ENCODE measurements at places on chromosomes 5 and 9.

- no peak for DNase-seq
Measured at GRCh38 chr5:17056141-17056631, 120.1 kb upstream of the MYO10 start.

GRCh38 chr9:111917980-111918379 lies 21.4 kb downstream of the UGCG start:
- DNase-seq: no peak

- no peak for DNase-seq
Measured at GRCh38 chr5:125005266-125005665, 258.8 kb upstream of the ZNF608 start.

GRCh38 chr9:76600007-76600615 lies 141.1 kb downstream of the GCNT1 start:
- DNase-seq: no peak

GRCh38 chr5:72221099-72221498 lies 98.9 kb downstream of the MRPS27 start:
- DNase-seq: no peak

- peak; percentile 30 for DNase-seq
Measured at GRCh38 chr5:42756606-42757601, at the start of gene CCDC152. Gene CCDC152, plus strand, starts transcription at chr5:42756818. Its CDS starts 2,304 bp downstream, at chr5:42759122.

GRCh38 chr5:54905246-54905795 lies 80.1 kb downstream of the ESM1 start:
- DNase-seq: no peak

GRCh38 chr5:54577528-54577927 lies 60.0 kb downstream of the SNX18 start:
- no peak for DNase-seq

DNA sequence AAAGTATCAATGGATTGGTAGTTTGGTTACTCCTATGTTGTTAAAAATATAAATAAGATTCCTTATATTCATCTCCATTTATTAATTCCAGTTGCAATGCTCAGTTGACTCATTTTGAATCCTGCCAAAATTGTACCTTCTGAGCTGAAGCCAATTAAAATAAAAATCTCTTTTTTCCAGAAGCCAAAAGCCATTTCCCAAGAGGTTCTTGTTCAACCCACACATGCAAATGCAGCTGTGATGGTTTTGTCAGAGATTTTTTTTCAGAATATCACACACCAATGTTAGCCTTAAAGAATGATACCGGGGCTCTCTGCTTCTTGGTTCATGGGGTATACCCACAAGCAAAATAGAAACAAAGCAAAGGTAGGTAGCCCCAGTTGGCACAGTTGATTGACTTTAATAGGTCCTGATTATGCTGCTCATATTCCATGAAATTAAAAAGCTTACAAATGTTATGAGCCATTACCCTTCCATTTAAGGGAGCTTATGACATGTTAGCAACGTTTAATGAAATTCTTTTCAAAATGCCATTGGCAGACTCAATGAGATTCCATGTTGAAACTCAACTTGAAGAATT lies 208.0 kb downstream of the SGCD start:
- no peak for DNase-seq

GRCh38 chr9:14978022-14979000 lies 68.1 kb upstream of the FREM1 start:
- DNase-seq: no peak

DNA sequence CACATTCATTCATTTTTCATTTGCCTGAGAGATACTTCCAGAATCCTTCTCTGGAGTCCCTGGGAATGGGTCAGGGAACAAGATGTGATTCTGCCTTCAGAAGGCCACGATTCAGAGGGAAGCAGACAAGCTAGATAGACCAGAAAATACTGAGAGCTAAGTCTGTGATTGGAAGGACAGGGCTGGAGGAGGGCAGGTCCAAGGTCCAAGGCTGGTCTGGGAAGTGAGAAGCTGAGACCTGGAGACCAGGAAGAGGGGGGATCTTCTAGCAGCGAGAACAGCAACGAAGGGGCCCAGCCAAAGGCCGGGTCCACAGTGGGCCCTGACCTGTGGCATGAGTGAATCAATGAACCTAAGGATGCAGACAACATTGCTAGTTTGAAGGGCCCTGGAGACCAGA lies 4.1 kb upstream of the IER5L start:
- DNase-seq: no peak

- no peak for DNase-seq
Measured at GRCh38 chr5:169711551-169712225, 74.6 kb downstream of the DOCK2 start.

- DNase-seq: no peak
Measured at GRCh38 chr9:89323390-89323789, 5.1 kb downstream of the SECISBP2 start.

DNA sequence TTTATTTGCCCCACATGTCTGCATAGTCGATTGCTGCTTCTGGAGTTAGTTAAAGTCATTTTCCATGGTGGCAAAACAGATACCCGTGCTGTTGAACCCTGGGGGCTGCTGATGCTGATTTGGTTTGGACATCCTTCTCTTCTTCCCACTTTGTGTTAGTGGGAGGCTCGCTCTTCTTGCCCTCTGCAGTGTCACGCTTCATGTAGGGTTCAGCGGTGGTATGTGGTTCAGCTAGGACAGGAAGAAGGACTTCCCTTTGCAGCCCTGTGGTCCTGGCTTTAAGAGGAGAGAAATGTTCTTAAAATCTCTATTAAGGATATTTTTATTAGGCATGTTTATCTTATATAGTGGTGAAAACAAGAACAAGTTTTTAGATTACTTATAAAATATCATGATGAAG lies 36.2 kb downstream of the SLC36A1 start:
- DNase-seq: no peak

GRCh38 chr5:91840412-91840811 lies 457.3 kb upstream of the ARRDC3 start:
- no peak for DNase-seq

GRCh38 chr5:16819522-16820167 lies 116.4 kb downstream of the MYO10 start:
- DNase-seq: no peak

DNA sequence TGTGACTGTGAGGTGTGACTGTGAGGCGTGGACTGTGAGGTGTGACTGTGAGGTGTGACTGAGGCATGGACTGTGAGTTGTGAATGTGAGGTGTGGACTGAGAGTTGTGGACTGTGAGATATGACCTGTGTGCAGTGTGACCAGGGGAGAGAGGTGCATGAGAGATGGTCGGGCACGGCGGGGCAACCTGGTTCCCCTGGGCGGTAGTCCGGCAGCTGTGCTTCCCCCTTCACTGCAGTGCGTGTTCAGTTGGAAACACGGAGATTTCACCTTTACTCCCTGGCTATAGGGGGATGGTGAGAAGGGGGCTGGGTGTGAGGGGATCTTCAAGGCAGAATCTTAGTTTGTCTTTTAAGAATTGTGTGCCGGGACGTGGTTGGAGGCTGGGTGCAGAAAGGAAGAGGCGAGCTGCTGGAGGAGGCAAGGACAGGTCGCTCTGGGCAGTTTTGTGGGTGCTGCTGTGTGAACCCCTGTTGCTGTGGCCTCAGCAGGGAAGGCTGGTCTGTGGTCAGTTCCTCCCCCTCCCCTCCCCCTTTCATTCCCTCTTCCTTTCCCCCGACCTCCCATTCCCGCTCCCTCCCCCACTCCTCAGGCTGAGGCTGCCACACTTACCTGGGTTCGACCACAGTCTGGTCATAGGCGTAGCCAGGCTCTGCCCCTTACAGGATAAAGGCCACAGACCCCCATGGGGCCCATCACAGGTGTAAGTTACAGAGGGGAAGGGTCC lies 39.3 kb downstream of the CEP72 start:
- DNase-seq: no peak

- no peak for DNase-seq
Measured at GRCh38 chr9:123034881-123035510, 1.5 kb downstream of the GPR21 start.

- DNase-seq: no peak
Measured at GRCh38 chr9:35044071-35044470, 28.4 kb downstream of the VCP start.

DNA sequence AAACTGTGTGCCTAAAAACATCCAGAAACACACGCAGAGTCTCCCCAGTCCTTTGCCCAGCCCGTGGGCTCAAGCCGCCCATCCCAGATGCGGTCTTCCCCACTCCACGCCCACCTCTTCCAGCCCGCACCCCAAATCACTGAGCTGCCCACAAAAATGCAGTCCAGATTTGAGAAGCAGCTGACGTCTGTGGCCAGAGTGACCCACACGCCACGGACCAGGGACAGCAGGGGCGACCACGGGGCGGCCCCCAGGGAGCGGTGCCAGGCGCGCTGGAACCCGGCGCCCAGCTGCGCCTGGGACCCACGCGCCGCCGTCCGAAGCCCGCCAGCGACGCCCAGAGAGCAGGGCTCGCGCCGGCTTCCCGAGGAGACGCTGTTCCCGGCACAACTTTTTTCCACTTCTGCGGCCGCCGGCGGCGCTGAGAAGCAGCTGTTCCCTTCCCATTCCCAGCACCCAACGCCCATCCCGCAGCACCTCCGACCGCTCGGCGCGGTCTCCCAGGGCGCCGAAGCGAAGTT lies 674 bp downstream of the LHFPL2 start:
- no peak for DNase-seq

GRCh38 chr9:8655071-8655470 lies 855.5 kb upstream of the DMAC1 start:
- no peak for DNase-seq

GRCh38 chr5:117201001-117201400 lies 626.4 kb upstream of the SEMA6A start:
- no peak for DNase-seq

- no peak for DNase-seq
Measured at GRCh38 chr5:162512935-162513565, 445.5 kb downstream of the GABRG2 start.

GRCh38 chr5:16028708-16029107 lies 150.9 kb downstream of the MARCHF11 start:
- no peak for DNase-seq

DNA sequence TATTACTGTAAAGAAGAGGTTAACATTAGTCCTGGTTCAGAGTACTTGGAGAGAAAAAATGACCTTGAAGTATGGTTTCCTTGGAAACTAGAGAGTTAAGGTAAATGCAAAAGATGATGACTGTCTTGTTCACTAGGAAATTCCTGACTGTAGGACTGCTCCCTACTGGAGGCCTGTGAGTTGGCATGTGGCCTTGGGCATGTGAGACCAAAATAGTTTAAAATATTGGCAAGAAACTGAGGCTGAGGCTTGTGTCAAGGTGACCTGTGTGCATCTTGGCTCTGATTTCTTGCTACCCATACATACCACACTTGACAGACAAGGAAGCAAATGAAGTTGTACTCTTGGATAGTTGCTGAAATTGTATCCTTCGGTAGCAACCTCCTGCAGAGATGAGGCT lies 96.5 kb downstream of the TARS1 start:
- no peak for DNase-seq

DNA sequence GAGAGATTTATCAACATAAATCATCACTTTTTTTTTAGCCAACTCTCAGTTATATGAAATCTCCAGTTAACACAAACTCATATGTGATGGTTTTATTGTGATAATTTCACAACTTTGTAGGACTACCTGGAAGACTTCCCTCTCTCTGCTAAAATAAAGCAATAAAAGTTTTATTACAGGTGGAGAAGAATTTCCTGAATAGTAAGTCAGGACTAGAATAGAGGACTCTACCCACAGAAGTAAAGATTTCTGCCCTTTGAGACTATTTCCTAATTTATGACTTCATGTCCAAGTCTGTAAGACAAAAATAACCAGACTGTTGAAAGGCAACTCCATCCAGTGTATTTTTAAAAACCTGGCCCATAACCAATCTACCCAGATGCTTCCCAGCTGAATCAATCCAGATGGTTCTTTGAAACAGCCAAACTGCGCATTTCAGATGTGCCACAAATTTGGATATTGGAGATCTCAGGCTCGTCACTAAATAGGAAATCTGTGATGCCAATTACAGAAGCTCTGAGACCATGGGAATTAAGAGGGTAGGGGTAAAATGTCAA lies 234.0 kb upstream of the NMUR2 start:
- no peak for DNase-seq

- no peak for DNase-seq
Measured at GRCh38 chr5:61274511-61274911, 57.5 kb upstream of the ZSWIM6 start.

GRCh38 chr9:84969084-84969483 lies 299.6 kb downstream of the NTRK2 start:
- no peak for DNase-seq

GRCh38 chr5:67416986-67417385 lies 220.4 kb upstream of the CD180 start:
- no peak for DNase-seq

GRCh38 chr5:157860898-157861890 lies 2.2 kb upstream of the CLINT1 start:
- no peak for DNase-seq

- DNase-seq: no peak
Measured at GRCh38 chr5:96629774-96630173, 32.4 kb upstream of the CAST start.

DNA sequence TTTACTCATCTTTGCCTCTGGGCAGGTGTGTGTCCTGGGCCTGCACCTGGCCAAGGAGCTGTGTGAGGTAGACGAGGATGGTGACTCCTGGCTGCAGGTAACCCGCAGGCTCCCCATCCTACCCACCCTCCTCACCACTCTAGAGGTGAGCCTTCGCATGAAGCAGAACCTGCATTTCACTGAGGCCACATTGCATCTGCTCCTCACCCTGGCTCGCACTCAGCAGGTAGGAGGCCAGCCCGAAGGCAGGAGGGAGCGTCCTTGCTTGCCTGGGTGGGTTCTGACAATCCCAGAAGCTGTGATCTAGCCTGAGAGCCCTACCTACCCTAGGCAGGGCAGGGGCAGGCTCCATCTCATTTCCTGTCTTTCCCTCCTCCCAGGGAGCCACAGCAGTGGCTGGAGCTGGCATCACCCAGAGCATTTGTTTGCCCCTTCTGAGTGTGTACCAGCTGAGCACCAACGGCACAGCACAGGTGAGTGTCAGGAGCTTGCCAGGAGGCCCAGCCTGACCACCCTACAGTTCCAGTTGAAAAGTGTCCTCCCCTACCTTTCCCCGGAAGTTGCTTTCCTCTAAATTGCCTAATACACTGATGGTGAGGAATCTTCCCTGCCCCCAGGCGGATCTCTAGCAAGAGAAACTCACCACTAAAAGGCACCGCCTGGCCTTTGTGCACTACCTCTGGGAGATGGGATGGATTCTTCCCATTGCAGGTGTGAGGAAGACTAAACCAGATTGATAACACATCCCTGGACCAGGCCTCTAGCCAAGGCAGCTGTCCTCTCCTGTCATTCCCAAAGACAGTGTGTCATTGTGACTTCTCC lies 26.4 kb downstream of the SH3GLB2 start:
- no peak for DNase-seq

DNA sequence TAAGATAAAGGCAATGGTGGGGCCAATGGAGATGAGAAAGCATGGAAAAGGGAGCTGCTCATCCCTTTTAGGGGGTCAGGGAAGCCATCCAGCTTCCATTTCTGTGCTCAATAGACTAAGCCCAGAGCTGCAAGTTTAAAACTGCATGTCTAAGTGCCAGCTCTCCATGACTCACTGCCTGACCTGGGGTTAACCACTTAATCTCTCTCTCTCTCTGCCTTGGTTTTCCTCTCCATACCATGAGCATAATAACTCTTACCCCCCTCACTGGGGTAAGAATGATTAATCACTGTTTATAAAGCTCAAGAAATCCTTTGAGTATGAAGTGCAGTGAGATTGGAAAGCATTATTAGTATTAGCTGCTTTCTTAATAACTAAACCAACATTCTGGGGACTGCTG lies 1382.4 kb upstream of the WWC1 start:
- DNase-seq: no peak

GRCh38 chr5:37799865-37800421 lies 39.9 kb downstream of the GDNF start:
- DNase-seq: no peak

Data from stimulated activated CD8-positive, alpha-beta memory T cell treated with anti-CD3 and anti-CD28 coated beads, Interleukin-4, amount 100 ng/mL, for 4 hours (primary cell).